NCI-H510A treated with DMSO at 0.1 percent for 48 hours (cell line): ENCODE measurements at places on chromosomes 13 and 19.

GRCh38 chr13:20148501-20149183 lies 12.2 kb downstream of the GJA3 start:
- no peak for DNase-seq

DNA sequence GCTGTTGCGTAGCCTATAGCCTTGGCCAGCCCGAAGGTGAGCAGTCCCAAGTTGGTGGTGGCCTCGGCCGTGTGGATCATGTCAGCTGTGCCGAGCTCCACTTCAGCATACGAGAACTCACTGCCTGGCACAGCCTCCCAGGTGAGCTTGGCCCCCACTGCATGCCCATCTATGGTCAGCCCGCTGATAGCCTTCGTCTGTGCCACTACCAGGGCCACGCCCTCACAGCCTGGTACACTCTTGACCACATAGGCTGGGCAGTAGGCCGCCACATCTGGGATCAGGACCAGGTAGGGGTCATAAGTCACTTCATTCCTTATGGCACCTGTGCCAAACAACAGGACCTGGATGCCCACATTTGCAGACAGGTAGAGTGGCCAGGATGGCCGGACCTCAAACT lies 7.4 kb downstream of the FCGBP start:
- DNase-seq: no peak

DNA sequence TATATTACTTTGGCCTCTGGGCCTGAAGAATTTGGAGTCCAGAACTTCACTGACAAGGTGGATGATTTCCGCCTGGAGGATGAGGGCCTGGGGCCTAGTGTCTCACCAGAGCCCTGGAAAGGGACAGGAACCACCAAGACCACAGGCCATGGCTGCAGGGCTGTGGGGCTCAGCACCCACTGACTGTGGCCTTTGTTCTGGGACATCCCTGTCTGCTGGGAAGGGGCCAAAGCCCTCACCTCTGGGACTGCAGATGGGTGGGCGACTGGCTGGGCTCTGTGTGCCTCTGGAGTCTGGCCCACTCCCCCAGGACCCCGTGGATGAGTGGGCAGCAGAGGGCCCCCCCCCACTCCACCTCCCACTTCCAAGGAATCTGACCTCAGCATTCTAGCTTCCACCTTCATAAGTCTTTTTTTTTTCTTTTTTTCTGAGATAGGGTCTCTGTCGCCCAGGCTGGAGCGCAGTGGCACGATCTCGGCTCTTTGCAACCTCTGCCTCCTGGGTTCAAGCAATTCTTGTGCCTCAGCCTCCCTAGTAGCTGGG lies 20.3 kb downstream of the CHST8 start:
- DNase-seq: no peak

DNA sequence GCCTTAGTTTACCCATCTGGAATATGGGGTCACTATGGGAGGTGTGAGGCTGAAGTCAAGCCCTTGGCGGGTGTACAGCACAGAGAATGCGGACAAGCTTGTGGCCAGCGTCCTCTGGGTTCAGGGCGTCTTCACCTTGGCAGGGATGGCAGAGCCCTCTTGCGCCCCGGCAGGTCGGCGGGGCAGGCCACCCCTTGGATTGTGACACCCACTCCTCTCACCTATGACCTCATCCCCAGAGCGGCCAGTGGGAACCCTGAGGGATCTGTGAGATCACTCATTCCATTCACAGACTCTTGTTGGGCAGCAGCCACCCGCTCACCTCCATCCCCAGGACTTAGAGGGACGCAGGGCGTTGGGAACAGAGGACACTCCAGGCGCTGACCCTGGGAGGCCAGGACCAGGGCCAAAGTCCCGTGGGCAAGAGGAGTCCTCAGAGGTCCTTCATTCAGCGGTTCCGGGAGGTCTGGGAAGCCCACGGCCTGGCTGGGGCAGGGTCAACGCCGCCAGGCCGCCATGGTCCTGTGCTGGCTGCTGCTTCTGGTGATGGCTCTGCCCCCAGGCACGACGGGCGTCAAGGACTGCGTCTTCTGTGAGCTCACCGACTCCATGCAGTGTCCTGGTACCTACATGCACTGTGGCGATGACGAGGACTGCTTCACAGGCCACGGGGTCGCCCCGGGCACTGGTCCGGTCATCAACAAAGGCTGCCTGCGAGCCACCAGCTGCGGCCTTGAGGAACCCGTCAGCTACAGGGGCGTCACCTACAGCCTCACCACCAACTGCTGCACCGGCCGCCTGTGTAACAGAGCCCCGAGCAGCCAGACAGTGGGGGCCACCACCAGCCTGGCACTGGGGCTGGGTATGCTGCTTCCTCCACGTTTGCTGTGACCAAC lies at the start of gene SPACA4:
TSS of gene SPACA4 (plus strand) at position 280 of the 896 bp plus-strand sequence. CDS start at position 517, 237 bp downstream.
- no peak for DNase-seq

DNA sequence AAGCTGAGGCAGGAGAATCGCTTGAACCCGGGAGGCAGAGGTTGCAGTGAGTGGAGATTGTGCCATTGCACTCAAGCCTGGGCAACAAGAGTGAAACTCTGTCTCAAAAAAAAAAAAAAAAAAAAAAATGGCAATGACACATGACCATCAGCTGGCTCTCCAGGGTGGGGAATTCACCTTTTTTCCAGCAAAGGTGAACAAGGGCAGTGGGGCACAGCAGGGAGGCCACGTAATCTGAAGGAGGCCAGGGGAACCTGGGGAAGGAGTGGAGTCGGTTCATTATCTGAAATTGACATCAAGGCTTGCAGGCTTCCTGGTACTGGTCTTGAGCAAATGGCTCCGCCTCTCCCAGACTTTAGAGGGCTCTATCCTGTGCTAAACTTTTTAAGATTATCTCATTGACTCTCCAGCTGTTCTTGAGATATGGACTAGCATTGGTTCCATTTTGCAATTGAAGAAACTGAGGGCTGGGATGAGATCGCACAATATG lies 28.1 kb downstream of the KEAP1 start:
- no peak for DNase-seq
